ENCODE measurements at places on chromosomes 5 and 9. TPM values are rescaled to one million over a fixed set of nuclear protein-coding genes. Genes with fewer than 3 reads are reported as not detected.

GRCh38 chr5:76166886-76167576 is 83.8 kb downstream of the SV2C start:
- no peak for DNase-seq

- peak; percentile 35 for DNase-seq
Measured at GRCh38 chr9:15416880-15417279, 5.8 kb upstream of the SNAPC3 start.

DNA sequence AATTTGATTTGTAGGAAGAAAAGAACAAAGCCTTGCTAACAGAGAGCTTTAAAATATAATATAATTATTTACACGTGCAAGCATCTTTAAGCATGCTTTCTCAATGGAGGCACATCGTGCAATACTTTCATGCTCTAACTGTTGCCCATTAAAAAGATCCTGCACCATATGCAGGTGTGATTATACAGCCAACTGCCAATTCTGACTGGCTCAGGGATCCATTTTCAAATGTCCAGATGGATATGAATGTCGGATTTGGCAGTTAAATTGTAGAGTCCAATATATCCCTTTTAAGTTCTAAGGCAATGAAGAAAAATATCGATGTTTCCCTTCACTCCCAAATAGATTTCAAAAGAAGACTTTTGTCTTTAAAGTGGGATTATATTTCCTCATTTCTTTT is 416.4 kb upstream of the CD180 start:
- no peak for DNase-seq

GRCh38 chr5:126937771-126938170 is 92.6 kb downstream of the MARCHF3 start:
- peak; percentile 11 for DNase-seq

DNA sequence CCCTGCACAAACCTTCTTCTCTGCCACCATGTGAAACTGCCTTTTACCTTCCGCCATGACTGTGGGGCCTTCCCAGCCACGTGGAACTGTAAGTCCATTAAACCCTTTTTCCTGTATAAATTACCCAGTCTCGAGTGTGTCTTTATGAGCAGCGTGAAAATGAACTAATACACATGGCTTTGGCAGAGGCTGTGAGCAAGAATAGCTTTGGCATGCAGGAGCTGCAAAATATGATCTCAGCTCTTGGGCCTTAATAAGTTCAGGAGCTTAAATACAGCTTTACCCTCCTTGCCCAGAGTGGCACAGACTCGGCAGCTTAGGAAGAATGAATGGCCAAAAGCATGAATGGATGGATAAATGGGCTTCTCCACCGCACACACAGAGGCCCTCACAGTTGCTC is 15.7 kb upstream of the SLC36A1 start:
- DNase-seq: no peak

The BAAT gene
- total RNA-seq: 1.2 TPM

GRCh38 chr5:125225424-125225823 is 479.0 kb upstream of the ZNF608 start:
- no peak for DNase-seq

The PCDHB16 gene
- 4.1 TPM for total RNA-seq

- peak; percentile 9 for DNase-seq
Measured at GRCh38 chr5:120083851-120084542, 380.1 kb upstream of the PRR16 start.

The LOX gene
- total RNA-seq: 303 TPM

- DNase-seq: no peak
Measured at GRCh38 chr5:15203376-15203775, 296.6 kb upstream of the FBXL7 start.

GRCh38 chr9:135050072-135050990 is 37.1 kb upstream of the OLFM1 start:
- no peak for DNase-seq

- no peak for DNase-seq
Measured at GRCh38 chr5:110401881-110402280, 324.6 kb downstream of the TMEM232 start.

DNA sequence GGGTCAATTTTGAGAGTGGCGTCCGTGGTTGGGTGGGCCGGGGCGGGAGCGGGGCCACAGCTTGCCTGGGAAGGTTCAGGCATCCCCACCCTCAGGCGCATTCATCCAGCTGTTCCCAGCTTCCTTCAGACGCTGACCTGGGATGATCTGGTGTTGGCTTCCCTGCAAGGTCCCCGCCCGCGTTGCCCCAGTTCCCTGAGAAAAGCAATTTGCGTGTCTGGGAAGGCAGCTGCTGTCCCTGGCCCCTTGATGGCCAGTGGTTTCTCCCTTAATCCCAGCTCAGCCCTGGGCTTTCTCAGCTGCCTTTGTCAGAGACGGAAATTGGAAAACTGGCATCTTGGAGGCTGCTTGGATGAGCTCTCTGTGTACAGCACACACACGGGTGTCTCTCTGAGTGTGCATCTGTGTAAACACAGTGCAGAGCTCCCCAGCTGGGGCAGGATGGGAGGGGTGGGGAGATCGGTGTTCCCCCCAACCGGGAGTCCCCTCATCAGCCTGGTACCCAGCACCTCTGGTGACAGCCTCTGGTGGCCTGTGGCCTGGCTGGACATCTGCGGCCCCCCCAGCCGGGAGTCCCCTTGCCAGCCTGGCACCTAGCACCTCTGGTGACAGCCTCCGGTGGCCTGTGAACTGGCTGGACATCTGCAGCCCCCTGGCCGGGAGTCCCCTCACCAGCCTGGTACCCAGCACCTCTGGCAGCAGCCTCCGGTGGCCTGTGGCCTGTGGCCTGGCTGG is 94.0 kb downstream of the COL5A1 start:
- DNase-seq: peak; percentile 87

GRCh38 chr9:135968083-135968476 is 6.9 kb upstream of the UBAC1 start:
- no peak for DNase-seq

- DNase-seq: no peak
Measured at GRCh38 chr5:150066901-150067396, 19.4 kb downstream of the CSF1R start.

The LCN9 gene
- total RNA-seq: not detected

DNA sequence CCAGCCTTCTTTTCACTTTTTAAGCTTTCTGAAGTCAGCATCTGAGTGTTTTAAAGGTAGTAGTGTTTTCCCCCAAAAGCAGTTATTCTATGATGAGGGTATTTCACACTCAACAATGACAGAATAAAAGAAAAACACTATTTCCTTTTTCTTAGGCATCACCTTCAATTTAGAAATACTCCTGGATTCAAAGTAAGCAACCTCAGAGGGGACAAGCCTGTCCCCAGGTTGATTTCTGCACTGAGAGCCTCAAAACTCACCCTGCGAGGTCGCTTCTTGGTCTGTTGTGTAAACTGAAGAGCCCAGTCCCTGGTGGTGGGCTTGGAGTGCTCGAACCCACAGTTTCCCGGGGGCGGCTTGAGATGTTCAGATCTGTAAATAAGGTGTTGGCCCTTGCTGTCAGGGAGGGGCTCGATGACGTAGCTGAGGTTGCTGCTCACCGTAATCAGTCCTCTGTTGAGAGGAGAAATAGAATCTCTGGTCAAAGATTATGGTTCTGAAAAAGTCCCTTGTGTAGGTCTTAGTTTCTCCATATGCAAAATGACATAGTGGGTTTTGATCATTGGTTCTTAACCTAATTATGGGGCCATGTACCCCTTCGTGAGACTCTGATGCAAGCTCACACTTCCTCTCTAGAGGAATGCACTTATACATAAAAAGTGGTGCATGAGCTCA is 55.9 kb downstream of the ADAM19 start:
- no peak for DNase-seq

GRCh38 chr9:89657765-89658164 is 53.0 kb downstream of the GADD45G start:
- DNase-seq: no peak

DNA sequence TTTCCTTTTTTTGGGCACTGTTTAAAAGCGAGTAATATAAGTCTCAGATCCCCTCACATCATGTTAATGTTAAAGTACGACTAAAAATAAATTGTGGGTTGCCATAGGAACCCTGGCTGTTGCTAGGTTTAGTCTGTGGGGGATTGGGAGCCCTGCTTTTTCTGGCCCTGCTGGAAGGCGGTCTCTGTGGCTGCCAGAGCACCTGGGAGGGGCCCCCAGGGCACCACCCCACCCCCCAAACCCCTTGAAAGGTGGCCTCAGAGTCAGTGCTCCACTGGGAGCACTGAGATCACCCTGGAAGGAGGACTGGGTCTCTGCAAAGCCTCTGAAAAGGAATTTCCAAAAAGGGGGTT is 66.2 kb upstream of the NEURL1B start:
- DNase-seq: peak; percentile 77

DNA sequence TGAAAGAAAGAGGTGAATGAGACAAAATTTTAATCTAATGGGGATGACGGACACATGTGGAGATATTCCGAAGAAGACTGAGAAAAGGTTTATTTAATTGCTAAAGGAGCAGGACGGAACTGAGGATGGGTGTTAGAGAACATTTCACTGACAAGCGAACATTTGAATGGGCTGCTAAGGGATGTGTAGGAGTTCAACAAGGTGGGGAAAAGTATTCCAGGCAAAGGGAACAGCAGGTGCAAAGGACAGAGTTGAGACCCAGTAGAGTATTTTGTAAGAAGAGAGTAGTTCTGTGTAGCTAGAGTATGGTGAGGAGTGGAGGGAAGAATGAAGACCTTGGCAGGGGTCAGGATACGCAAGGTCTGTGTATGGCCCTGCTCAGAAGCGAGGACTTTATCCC is 47.4 kb upstream of the FRRS1L start:
- DNase-seq: no peak

The KIF4B gene
- total RNA-seq: 4.8 TPM

- no peak for DNase-seq
Measured at GRCh38 chr5:95725071-95725820, 5.9 kb upstream of the RHOBTB3 start.

The BTNL9 gene
- 7.0 TPM for total RNA-seq

DNA sequence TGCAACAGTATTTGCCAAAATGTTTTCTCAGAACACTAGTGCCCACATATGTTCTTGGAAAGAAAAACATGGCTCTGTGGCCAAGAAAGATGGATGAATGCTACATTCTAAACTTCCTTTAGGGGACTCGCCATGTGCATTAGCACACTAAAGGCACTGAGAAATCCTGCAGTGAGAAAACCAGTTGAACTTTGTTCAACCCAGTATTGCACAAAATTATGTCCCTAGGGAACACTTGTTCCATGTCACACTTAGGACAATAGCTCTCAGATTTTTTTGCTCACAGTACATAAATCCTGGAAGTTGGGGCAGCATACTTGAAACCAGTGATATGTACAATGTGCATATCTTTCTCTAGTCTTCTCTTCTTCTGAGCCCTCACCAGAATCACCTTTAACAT is 96.6 kb downstream of the ADRB2 start:
- DNase-seq: no peak

- DNase-seq: no peak
Measured at GRCh38 chr9:16303506-16303905, 567.0 kb downstream of the BNC2 start.

The CDC25C gene
- total RNA-seq: 2.2 TPM

DNA sequence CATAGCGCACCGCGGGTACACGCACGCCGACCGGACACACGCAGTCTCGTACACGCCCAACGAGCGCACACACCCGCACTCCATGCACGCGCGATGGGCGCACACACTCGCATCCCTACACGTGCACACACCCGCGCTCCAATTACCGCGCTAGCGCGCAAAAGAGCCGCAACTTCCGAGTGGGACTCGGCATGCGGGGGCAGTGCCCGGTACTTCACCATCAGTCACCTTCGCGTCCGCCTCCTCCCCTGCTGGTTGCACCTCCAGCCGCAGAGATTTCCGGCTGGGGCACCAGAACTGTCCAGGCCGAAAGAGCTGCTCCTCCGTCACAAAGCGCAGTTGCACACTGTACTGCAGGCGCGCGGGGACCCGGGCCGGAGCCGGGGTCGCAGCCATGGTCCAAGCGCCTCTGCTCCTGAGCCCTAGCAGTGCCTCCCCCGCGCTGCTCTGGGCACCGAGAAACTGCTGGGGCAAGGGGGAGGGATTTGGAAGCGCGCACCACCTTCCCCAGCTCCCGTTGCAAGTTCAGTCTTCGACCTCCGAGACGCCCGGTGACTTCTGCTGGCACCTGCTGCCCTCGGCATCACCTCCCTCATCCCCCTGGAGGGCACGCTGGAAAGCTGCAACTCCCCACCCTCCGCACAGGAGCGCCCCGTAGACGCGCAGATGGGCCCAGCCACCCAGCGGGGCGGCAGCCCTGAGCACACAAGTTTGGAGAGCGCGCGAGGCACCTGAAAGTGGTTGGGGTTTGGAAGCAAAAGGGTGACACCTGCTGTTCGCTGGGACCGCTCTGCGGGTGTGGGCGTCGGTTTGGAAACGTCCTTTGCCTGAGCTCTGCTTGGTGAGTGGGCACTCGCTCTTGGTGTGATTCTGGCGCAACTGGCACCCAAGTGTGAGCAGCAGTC is 337.4 kb upstream of the PUM3 start:
- DNase-seq: peak; percentile 53

The MATR3 gene
- 250 TPM for total RNA-seq

GRCh38 chr5:166340039-166340438 is 1951.4 kb upstream of the WWC1 start:
- DNase-seq: no peak

DNA sequence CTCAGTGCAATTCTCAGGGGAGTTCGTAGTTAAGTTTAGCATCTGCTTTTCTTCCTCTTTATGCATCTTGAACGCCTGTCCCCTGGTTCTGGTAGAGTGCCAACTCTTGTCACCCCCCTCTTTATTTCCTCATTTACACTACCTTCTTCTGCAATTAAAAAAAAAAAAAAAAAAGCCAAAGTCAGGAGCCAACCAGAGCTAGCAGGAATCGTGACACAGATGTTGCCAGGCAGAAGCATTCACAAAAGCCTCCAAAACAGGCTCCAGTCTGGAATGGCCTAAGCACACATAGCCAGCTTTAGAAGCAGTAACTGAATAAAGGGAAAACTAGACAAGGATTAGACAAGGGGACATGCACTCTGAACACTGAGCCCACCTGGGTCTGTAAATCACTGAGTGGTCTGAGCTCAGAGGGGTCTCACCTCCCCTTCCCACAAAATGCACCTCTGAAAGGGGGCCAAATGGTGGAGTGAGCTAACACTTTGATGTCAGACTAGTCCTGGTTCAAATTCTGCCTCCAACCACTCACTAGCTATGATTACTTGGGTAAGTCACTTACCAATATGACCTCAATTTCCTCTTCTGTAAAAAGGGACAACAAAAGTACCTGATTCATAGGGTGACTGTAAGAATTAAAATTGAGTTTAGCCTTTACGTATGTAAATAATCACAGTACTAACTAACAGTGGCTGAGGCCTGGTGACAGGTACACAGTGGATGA is 2.0 kb downstream of the CD74 start:
- peak; percentile 95 for DNase-seq

GRCh38 chr9:107674721-107675277 is 185.2 kb upstream of the KLF4 start:
- peak; percentile 33 for DNase-seq

The KCNV2 gene
- total RNA-seq: 1.4 TPM

- DNase-seq: no peak
Measured at GRCh38 chr5:33322632-33323031, 118.1 kb upstream of the TARS1 start.

The DMRTA1 gene
- total RNA-seq: 4.3 TPM

- no peak for DNase-seq
Measured at GRCh38 chr5:109496112-109496511, 86.3 kb upstream of the PJA2 start.

The CATSPER3 gene
- total RNA-seq: not detected

- DNase-seq: no peak
Measured at GRCh38 chr5:39452846-39453245, 28.1 kb upstream of the DAB2 start.

GRCh38 chr5:173324115-173325001 is 3.9 kb downstream of the STC2 start:
- DNase-seq: peak; percentile 96

Measured in umbilical cord (tissue), 2 donors.